ENCODE measurements at places on chromosomes 12 and 14.

- no peak for DNase-seq
These were observed 150.9 kb upstream of the PLEKHG7 start for GRCh38 chr12:92551853-92552397.

DNA sequence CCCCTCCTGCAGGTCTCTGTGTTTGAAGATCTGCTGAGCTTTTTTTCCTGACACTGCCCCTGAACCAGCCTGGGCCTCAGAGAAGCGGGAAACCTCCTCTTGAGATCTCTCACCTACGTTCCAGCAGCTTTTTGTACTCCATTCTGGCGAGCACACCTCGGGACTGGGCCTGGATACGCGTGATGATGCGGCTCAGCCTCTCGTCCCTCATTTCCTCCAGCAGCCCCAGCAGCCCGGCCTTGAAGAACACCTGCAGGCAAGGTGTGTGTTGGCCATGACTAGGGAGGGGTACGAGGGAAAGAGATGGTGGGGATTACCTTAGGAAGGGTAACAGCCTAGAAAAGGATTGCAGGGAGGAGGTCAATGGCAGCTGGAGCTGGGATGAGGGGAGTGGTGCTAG, 10.3 kb downstream of the MYH7 start:
- DNase-seq = no peak

DNA sequence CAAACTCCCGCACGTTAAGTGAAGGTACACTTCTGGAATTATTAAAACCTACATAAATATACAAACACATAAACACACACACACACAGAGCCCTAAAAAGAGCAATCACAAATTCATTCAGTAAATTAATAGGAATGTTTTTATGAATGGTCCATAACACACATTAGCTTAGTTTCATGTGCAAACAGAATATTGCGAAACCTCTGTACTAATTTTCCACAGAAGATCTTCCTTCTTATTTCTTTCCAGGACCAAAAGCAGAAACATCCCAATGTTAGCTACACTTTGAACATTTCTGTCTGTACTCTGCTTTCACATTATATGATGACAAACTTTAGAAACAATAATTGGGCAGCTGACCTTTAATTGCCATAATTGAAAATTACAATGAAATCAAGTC, 101.6 kb downstream of the SOX5 start:
- DNase-seq = no peak

GRCh38 chr12:32139064-32139421, 32.4 kb downstream of the BICD1 start:
- no peak for DNase-seq

GRCh38 chr14:90518069-90518940, 121.5 kb downstream of the CALM1 start:
- DNase-seq = no peak

- no peak for DNase-seq
These were observed 10.0 kb upstream of the NRDE2 start for GRCh38 chr14:90341784-90342183.

Measured in activated T-cell treated with anti-CD3 and anti-CD28 coated beads for 4 hours (primary cell).